Left renal pelvis (tissue), 4 donors: ENCODE measurements at places on chromosomes 7 and 10. TPM values are rescaled to one million over a fixed set of nuclear protein-coding genes. Genes with fewer than 3 reads are reported as not detected.
A peak's percentile ranks its signal among the peaks of the same experiment; 100 is the strongest.

The OR2A5 gene
- not detected for polyA plus RNA-seq

The EBF3 gene
- 3.2 TPM for polyA plus RNA-seq

The CRCP gene
- polyA plus RNA-seq, result 33.5 TPM

The FFAR4 gene
- polyA plus RNA-seq, result not detected

The PTER gene
- polyA plus RNA-seq, result 16.9 TPM

The ADCY1 gene
- polyA plus RNA-seq, result 2.8 TPM

The RNF148 gene
- 0.15 TPM for polyA plus RNA-seq

The PIK3AP1 gene
- polyA plus RNA-seq, result 4.8 TPM

The CPN1 gene
- 2.5 TPM for polyA plus RNA-seq

The IQUB gene
- 6.7 TPM for polyA plus RNA-seq

The LIPK gene
- polyA plus RNA-seq, result not detected

The GDF10 gene
- 2.8 TPM for polyA plus RNA-seq

The ERVW-1 gene
- 0.44 TPM for polyA plus RNA-seq

DNA sequence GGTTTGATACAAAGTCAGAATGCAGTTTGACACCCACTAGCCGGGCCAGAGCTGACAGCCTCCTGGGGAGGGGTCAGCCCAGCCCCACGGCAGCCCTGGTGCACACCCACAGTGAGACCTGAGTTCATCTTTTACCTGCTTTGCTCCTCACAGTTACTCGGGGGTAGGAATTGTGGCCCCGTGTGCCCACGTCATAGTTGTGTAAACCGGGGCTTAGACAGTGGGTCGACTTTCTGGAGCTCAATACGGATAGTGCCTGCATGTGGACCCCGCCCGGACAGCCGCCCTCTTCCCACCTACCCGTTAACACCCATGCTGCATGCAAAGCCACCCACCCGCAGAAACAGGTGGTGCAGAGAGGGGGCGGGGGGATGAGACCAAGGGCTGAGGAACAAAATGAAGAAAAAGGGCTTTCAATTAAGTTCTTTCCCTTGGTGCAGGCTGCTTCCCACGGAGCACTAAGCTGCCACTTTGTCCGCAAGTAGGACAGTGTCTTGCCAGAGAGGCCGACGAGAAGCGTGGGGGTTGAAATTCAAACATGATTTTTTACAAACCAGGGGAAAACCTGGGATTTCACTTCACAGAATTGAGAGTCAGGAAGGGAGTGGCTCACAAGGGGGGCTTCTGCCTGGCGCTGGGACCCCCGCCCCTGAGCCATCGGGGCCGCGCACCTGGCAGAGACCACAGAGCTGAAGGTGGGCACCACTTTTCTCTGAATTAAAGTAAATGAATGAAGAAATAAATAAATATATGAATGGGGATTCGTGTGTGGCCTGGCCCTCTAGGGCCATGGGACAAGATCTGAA lies 24.6 kb upstream of the FOXL3 start:
- DNase-seq, result no peak

DNA sequence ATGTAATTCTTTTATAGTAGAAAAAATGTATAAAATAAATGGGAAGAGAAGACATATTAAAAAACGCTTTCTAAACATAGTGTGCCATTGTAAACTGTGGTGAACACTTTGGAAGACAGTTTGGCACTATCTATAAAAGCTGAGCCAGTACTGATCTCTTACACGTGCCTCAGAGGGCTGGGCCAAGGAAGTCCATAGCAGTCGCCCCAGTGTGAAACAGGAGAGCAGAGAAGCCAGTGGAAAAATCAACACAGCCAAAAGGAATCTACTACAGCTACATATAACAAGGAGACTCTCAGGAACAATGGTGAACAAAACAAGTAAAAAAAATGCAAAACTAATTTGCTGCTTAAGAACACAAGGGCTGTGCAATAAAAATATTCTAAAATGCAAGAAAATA lies 20.6 kb downstream of the SEPHS1 start:
- DNase-seq, result no peak

DNA sequence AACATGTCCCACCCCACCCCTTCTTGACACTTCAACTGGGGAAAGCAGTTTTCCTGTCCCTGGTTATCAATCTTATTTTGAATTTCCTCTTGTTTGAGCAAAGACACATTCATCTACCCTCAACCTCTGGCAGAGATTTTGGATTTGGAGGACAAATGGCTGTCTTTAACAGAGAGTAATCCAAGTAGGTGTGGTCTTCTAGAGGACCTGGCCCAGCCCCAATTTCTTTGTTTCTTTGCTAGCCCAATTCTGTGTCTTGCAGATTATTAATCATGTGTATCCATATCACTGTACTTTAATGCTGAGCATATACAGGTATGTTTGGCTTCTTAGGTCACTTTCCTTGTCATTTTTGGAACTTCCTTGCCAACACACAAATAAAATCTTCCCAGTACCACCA lies 58.8 kb upstream of the ADCY1 start:
- no peak for DNase-seq

GRCh38 chr7:111763221-111763801 lies 201.0 kb upstream of the IMMP2L start:
- DNase-seq, result peak; percentile 29

GRCh38 chr10:133024704-133025557 lies 62.8 kb upstream of the ADGRA1 start:
- DNase-seq, result no peak

GRCh38 chr7:142669074-142669654 lies 80.1 kb upstream of the PRSS1 start:
- DNase-seq, result no peak

DNA sequence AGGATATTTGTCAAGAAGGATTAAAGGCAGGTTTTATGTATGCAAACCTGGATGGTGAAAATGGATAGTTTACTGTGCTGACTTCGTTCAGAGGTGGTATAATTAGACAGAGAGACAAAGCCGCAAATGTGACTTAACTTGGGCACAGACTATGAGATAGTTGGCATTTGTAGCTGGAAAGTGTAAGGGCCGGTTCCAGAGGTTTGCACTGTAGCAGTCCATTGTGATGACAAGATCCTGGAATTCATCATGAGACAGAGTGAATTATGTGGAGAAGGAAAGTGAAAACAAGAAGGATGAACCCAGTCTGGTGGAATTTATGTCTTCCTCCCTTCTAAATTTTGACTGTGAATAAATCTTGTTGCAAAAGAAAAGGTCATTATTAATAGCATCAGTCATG lies 139.0 kb downstream of the CNTNAP2 start:
- DNase-seq, result no peak

DNA sequence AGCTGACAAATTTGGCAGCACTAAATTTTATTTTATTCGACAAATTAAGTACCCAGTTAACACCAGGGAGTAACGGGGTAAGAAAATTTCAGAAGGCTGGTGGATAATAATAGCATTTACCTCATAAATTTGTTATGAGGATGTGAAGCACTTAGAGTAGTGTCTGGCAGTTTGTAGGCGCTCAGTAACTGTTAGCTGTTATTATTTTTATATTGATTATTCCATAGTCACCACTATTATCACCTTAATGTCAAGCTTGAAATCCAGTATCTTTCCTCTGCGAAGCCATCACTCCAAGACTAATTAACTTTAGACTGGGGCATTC lies 563 bp upstream of the COA1 start:
- no peak for DNase-seq

- DNase-seq, result peak; percentile 54
Measured at GRCh38 chr10:80414142-80414895, 6.0 kb downstream of the PRXL2A start.

- no peak for DNase-seq
Measured at GRCh38 chr10:3393958-3394357, 221.4 kb upstream of the PITRM1 start.

DNA sequence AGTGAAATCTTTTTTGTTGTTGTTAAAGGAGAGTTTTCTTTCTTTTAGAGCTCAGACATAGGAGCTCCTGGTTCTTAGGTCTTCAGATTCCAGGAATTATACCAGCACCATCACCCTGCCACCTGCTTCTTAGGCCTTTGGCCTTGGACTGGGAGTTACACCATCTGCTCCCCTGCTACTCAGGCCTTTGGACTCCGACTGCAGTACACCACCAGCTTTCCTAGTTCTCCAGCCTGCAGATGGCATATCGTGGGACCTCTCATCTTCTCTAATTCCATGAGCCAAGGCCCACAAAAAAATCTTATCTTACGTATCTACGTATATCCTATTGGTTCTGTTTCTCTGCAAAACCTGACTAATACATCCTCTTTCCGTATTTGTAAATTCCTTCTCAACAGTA lies 5.1 kb upstream of the TACC2 start:
- DNase-seq, result no peak

GRCh38 chr7:85669225-85669624 lies 482.4 kb upstream of the SEMA3D start:
- DNase-seq, result no peak

- no peak for DNase-seq
Measured at GRCh38 chr10:63522995-63523394, 1.8 kb downstream of the REEP3 start.

- no peak for DNase-seq
Measured at GRCh38 chr7:17631061-17631460, 309.2 kb downstream of the SNX13 start.

DNA sequence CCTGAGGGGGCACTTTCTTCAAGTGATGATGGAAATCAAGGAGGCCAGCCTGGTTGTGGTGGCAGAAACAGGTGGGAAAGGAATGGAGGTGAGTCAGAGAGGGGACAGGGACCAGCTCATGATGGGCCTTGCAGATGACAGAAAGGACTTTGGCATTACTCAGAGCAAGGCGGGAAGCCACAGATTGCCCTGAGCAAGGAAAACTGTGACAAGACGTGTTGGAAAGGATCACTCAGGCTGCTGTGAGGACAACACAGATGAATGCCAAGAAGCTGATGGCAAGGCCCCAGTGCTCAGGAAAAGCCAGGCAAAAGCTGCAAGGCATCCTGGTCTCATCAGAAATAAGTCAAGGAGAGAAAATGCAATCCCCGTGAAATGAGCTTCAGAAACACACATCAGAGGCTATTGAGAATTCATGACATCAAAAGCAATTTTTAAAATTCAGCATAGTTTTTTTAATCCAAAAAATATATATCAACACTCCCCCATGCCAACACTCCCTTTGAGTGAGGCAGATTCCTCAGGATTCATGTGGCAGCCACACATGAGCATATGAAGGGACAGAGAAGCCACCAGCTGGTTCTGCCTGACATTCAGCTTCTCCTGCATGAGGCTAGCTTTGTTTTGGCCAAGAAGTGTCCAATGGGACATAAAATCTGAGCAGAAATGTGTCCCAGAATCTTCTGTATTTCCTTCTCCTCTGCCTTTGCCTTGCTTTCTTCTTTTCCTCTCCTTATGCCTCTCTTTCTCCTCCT lies 244.5 kb upstream of the MYO3A start:
- no peak for DNase-seq

- DNase-seq, result no peak
Measured at GRCh38 chr7:130303551-130303950, 10.6 kb downstream of the CPA4 start.

- no peak for DNase-seq
Measured at GRCh38 chr7:12458520-12459131, 55.0 kb upstream of the VWDE start.

DNA sequence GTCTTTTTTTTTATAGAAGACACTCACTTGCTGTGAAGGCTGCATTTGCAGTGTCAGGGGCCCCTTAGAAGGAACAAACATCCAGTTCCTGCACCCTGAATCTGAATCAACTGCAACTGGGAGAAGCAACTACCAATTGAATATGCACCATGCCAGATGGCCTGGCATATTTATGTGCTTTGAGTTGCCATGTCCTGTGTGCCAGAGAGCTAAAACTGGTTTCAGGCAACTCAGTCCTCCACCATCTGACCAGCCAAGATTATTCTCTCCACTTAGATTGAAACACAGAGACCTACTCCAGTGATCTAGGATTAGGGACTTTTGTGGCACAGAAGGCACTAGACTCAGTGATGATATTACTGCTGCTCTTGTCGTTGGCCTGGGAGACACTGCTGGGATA lies 225.4 kb downstream of the HECW1 start:
- DNase-seq, result no peak

DNA sequence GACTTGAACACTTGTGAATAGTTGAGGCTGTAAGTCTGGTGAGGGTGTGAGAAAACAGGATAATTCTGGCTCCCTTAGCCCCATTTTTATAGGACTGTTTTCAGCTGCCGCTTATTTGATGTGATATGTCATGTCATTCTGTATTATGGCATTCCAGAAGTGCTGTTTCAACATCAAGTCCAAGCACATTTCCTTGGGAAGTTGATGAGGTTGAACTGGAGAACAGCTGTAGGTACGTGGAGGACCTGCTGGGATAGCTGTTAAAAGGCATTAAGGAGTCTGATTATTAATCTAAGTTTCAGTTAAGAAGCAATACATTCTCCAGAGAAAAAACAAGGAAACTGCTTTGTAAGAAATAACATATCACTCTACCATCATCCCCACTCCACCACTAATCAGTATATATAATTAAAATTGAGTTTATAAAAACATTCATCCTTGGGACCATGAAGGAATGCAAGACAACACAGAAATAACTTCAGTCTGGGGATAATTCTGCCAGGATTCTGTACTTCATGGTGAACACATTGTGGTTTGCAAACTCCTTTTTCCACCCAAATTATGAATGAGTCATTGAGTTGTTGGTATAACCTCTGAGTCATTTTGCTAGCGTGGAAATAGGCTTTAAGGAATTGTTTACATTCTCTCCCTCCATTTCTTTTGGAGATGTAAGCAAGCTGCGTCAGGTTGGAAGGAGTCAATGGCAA lies 39.9 kb upstream of the TMEM229A start:
- DNase-seq, result no peak

- DNase-seq, result no peak
Measured at GRCh38 chr7:42274053-42274452, 37.0 kb upstream of the GLI3 start.

GRCh38 chr10:124520558-124521428 lies 59.2 kb downstream of the LHPP start:
- no peak for DNase-seq

- DNase-seq, result no peak
Measured at GRCh38 chr7:139908792-139909191, 79.7 kb downstream of the TBXAS1 start.

- DNase-seq, result no peak
Measured at GRCh38 chr7:137950263-137950621, 51.6 kb downstream of the CREB3L2 start.
